ENCODE measurements at places on chromosomes 11 and 22.

DNA sequence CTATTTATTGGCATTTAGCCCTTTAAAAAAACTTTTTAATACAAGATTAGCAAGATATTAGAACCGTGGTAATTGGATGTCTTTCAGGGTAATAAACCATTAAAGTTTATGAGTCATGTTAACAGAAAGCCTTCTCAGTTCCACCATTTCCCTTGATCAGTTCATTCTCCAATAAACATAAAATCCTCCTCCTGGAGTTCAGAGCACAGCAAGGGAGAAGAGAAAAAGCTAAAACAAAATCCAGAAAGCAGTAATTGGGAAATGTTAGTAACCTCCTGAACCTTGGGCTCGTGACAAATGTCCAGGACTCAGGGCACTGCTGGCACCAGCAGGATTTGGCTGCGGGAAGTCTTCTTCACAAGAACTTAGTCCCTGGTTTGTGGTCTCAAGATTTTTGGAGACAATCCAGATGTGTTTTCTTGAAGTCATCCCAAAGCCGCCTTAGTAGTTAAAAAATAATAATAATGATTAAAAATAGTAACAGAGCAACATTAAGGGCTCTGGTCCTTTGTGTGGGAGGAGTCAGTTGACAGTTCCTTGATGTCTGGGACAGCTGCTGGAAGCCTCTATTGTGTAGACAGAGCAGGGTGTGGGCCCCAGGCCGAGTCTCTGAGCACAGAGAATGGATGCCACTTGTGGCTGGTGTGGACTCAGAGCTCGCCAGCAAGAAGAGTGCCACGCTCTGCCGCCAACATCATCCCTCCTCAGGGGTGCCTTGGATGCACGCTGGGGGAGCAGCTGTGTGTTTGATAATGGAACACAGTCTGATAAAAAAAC lies 43.4 kb upstream of the PITPNB start:
- no peak for DNase-seq

GRCh38 chr11:69398529-69399492 lies 82.7 kb upstream of the LINC01488 start:
- DNase-seq = no peak

DNA sequence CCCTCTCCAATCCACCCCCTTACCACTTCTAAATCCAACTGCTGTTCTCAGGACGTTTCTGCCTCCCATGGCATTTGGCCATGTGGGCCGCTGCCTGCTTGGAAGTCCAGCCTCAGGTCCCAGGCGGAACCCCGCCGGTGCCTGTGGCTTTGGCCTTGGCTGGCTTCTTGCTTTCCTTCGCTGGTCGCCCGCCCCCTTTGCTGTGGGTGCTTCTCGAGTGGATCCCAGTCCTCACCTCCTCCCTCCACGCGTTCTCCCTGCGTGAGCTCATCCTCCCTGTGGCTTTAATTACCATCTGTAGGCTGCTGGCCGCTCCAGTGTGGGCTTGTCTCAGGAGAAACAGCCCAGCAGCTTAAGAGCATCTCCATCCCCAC lies 111.7 kb downstream of the NECTIN1 start:
- DNase-seq = no peak

- no peak for DNase-seq
Measured at GRCh38 chr22:25372000-25372595, 152.7 kb downstream of the CRYBB2 start.

DNA sequence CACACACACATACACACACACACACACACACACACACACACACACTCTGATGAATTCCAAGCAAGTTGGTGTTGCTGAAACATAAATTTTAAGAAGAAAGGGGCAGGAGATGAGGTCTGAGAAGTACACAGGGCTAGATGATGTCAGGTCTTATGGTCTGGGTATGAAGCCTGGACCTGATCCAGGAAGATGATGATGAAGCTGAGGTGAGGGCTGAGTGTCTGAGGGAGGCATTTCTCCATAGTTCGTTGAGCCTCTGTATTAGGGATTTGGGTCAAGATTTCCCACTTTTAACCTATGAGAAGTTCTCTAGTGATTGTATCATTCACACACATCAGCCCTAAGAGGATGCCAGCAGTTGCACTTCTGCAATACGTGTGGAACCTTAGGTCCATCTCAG lies 32.6 kb downstream of the KREMEN1 start:
- no peak for DNase-seq

DNA sequence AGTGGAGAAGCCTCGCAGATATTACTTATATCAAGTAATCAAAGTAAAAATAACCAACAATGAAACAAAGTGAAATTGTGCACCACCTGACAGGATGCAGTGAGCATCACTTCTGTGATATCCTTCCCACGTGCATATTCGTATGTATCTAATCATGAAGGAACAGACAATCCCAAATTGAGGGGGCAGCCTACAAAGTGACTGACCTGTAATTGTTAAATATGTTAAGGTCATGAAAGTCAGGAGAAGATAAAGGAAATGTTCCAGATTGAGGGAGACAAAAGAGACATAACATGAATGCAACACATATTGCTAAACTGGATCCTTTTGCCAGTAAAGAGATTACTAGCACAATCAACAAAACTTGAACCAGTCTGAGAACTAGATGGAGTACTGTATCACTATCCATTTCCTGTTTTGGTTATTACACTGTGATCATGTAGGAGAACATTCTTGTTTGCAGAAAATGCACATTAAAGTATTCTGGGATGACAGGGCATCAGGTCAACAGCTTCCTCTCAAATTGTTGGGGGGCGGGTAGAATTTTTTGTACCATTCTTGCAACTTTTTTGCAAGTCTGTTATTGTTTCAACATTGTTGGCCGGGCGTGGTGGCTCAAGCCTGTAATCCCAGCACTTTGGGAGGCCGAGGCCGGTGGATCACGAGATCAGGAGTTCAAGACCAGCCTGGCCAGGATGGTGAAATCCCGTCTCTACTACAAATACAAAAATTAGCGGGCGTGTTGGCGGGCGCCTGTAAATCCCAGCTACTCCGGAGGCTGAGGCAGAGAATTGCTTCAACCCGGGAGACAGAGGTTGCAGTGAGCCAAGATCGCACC lies 2.0 kb downstream of the SBF2 start:
- DNase-seq = no peak

DNA sequence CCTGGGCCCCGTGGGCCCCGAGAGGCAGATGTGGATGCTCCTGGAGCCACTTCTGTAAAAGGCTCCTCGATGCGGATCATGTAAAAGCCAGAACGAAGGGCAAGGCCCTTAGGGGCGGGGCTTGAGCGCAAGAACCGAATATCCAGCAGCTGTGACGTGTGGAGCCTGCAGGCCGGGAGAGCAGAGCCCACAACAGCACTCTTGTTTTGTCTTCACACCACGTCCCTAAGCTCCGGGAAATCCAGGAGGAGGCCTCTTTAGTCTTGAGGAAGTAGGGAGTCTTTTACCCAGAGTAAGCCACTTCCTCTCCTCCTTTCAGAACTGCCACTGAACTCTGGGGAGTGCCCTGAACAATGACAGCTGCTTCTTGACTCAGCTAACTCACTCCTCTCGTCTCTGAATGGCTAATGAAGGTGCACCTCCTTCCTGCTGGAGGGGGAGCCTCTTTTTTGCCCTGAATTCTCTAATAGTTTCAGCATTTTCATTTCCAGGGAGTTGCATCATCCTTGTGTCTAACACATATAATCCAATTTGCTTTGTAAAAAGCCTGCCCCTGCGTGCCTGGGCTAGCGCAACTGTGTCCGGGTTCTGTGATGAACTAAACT lies 12.5 kb downstream of the L3MBTL2 start:
- DNase-seq = peak; percentile 40

DNA sequence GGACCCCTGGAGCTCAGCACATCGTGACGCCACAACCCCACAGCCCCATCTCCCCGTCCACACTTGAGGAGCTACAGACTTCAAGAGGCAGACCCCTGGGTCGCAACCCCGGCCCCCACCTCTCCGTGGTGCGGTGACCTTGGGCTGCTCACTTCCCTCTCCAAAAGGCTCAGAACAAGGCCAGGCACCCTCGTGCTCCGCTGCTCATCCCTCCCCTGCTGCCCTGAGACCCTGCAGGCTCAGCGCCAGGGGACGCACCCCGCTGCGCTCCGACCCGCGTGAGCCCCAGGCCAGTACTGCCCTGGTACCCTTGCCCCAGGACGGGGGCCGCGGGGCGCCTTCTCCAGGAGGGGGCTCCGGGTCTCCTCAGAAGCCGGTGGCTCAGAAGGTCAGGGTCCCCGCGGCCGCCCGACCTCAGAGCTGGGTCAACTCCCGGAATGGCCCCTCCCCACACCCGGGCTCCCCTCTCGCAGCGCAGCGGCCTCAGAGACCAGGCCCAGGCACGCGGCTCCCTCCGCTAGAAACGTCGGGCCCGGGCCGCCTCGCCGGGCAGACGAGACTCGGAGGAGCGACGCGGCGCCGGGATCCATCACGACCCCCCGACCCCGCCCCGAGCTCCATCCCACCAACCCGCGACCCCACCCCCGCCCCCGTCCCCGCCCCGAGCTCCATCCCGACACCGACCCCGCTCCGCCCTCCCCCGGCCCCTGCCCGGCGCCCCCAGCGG lies 563 bp downstream of the GATD1 start:
- DNase-seq = no peak

GRCh38 chr22:50256258-50256862 lies 5.1 kb downstream of the MAPK12 start:
- no peak for DNase-seq

- DNase-seq = no peak
Measured at GRCh38 chr11:92141725-92142124, 82.9 kb upstream of the FAT3 start.

DNA sequence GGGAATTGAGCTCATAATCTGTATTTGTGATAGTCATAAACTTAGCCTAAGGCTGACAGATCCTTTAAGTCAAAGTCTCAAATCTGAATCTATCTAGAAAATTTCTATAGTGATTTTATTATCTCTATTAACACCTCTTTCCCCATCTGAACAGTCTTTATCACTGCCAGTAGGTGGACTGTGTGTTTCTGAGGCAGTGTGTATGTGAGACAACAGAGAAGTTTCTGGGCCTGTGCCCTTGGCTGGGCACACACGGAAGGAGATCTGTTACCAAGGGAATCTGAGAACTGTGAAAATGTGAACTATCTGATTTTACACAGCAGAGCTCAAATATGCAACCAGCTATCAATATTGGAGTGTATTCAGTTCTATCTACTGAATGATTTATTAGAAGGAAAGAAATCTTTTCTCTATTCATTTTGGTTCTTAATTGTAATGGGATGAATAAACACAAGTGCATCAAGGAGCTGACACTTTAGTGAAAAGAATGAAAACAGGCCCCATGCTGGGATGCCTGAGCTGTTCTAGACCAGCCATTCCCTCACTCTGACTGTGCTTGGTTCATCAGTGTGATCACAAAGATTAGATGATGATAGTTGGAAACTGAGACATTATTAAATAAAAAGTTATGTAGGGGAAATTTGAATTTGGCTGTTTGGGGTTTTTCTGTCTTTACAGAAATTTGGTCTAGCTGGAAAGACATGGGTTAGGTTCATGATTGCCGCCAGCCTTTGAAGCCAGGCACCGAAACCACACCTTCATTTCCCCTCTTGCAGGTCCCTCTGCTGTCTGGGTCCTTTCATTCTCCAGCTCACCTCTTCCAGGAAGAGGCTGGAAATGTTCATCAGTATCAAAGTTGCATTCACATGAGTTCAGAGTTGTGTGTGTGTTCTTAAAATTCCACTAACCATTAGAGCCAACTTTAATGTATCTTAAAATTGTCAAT lies 68.1 kb downstream of the LIF start:
- no peak for DNase-seq

GRCh38 chr22:42920101-42920820 lies 63.2 kb upstream of the ARFGAP3 start:
- DNase-seq = no peak

- no peak for DNase-seq
Measured at GRCh38 chr22:19473578-19473977, 5.4 kb downstream of the UFD1 start.

DNA sequence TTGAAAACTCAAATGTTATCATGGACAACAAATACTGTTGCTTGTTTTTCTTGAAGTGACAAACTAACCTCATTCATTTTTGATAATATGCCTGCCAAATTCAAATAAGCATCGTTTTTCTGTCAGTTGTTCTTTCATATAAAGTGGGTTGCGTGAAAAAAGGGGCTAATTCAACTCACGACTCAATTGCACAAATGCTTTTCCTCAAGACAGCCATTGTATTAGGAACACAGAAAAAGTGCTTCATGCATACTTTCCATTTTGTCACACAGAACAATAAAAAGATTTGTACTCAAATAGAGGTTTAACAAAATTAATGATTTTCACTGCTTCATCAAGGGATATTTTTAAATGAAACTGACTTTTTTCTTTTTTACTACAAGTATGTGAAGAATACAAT lies 94.6 kb upstream of the ALKBH3 start:
- no peak for DNase-seq

DNA sequence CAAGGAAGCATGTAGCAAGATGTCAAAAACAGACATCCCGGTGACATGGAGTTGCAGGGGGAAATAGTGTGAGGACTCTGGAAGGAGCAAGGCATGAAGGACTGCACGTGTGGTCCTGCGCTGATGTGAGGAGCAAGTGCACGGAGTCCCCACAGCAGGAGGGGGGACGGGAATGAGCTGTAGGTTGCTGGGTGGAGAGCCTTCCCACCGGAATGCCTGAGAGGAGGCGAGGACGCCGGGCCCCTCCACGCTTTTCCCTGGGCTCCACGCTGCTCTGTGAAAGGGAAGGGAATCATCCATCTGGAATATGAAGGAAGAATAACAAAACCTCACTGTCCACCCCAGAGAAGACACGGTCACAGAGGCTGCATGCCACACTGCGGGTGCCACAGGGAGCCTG lies 23.6 kb upstream of the EFCAB6 start:
- no peak for DNase-seq

GRCh38 chr22:29912605-29913398 lies 29.8 kb downstream of the MTMR3 start:
- DNase-seq = no peak

DNA sequence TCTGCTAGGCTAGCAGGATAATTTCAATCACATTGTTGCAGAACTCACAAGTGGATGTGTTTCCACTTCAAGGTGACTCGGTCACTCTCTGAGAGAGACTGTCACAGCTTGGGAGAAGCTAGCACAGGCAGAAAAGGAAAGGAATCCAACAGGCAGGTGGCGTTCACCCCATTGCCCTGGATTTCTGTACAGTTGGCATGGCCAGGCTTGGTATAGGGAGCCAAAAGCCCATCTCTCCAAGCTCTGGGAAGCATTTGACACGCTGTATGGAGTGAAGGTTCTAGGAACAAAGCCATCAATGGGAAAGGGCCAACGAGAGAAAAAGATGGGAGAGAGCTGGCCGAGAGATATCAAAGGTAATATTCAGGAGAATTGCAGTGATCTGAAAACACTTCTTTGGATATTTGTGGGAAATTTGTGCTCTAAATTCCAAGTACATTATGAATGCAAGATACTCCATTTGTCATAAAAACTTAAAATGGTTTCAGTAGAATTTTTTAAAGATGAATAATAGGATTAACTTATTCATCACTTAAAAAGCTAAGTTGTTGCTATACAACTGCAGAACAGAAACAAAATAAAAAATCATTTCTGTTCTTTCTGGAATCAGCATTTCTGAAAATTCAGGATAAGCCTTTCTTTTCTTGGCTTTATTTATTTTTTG lies 223.5 kb upstream of the NTM start:
- DNase-seq = peak; percentile 10

DNA sequence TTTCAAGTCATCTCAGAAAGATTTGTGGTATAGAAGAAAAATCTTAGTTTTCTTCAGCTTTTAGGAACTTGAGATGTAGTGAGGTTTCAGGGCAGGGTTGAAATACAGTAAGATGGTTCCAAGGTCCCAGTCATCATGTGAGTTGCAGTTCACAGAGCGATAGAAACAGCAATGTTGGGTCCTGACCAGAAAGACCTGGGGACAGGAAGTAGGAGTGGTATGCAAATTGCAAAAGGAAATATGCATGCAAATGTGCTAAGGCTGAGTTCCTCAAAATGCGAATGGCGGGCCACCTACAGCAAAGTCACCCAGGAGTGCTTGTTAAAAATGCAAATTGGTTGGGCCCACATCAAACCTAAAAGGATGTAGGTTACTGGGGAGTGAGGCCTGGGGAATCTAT lies 1032.7 kb upstream of the TENM4 start:
- DNase-seq = no peak
